ENCODE measurements at places on chromosomes 7 and 10.

- peak; percentile 25 for DNase-seq
Observed at GRCh38 chr10:71094712-71095390, 117.5 kb upstream of the UNC5B start.

GRCh38 chr10:127142136-127142535 lies 54.3 kb downstream of the INSYN2A start:
- no peak for DNase-seq

DNA sequence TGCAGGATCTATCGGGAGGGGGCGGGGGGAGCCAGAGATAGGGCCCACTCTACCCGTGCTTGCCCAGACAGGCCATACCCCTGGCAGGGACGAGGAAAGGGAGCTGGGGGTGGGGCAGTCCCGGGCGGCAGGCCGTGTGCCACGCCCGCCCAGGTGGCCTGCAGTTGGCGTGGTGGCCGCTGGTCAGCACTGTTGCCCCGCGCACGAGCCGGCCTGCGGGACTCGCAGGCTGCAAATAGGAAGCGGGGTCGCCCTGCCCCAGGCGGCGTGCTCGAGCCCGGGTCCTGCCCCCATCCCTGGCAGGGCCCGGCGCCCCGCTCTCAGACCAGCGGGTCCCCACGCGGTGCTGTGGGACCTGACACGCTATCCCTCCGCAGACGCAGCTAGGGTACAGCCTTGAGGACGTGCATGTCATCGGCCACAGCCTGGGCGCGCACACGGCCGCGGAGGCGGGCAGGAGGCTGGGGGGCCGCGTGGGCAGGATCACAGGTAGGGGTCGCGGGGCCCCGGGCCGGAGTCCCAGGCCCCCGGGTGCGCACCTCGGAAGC lies 6.7 kb downstream of the PNLIPRP2 start:
- no peak for DNase-seq

DNA sequence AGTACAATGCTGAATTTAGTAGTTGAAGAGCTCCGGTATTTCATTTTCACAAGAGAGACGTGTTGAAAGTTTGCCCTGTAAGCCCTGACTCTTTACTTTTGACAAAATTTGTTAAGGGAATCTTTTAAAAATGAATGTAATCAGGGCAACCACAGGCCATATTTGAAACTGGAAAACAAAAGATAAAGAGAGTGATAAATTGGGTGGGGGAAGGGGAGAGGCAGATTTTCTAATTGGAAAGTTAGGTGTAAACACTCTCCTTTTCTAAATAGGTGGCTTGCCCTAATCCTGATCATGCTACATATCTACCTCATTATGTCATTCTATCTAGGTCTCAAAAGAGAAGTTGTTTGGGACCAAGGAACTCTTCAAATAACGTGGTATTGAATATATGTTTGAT lies 90.7 kb downstream of the CABCOCO1 start:
- no peak for DNase-seq

DNA sequence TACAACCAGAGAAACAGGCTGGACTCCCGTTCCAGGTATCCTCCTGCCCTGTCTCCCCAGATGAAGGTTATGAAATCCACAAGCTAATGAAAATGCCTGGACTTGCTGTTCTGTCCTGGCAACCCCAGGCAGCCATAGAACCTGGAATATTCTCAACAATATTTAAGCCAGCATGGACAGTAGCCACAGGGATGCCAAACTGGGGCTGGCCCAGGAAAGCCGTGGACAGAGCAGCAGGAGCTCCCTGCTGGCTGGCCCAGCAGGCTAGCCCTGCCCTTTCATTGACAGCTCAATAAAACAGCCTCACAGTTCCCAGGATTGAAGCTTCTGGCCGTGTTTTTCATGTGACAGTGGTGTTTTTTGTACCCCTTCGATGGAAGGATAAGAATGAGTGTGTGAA lies 230.6 kb downstream of the BMPER start:
- no peak for DNase-seq

- DNase-seq: no peak
Observed at GRCh38 chr10:127410030-127410429, 139.1 kb upstream of the NPS start.

DNA sequence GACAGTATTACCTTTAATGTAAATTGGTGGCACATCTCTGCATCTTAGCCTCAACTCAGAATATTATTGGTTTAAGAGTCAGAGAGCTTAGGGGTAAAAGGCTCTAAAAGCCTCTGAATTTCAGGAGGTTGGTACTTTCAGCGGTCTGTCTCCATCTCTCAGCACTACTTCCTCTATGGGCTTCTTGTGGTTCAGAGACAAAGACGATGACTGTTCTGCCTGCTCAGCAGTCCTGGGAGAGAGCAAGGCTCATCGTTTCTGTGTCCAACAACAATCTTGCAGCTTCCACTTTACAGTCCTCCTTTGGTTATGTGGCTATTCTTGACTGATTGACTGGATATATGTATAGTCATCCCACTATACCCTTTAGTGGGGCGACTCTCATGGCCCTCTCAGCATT lies 394.7 kb downstream of the AUTS2 start:
- DNase-seq: no peak

DNA sequence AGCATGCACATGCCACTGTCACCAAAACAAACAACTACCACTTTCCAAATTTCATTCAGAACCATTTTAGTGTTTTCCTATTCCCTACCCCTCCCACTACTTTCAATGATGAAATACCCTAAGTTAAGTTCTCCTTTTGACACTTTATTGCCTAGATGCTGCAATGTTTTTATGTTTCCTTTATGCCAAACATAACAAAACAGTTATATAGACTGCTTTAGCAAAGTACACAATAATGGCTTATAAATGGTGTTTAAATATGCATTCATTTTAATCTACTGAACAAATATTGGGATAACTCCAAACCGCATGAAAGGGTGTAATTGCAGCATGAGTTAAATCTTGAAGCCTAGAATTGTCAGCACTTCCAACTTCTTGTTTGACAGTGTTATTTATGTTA lies 69.2 kb downstream of the PHYHIPL start:
- no peak for DNase-seq

DNA sequence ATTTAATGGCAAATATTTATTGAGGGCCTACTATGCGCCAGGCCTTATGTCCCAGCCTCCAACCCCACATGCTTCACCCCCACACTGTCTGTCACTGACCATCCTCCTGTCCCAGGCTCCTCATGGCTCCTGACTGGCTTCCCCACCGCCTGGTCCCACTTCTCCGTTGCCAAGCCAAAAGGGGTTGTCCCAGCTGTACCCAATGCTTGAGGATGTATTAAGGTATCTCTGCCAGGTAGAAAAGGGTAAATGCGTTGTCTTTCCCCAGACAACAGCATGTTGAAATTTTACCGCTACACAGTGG lies 168.8 kb upstream of the FRMD4A start:
- no peak for DNase-seq

- no peak for DNase-seq
Observed at GRCh38 chr7:31092606-31093005, 40.5 kb downstream of the ADCYAP1R1 start.

GRCh38 chr10:33674491-33674890 lies 340.0 kb upstream of the NRP1 start:
- no peak for DNase-seq

- DNase-seq: no peak
Observed at GRCh38 chr7:79552463-79552862, 99.0 kb upstream of the MAGI2 start.

DNA sequence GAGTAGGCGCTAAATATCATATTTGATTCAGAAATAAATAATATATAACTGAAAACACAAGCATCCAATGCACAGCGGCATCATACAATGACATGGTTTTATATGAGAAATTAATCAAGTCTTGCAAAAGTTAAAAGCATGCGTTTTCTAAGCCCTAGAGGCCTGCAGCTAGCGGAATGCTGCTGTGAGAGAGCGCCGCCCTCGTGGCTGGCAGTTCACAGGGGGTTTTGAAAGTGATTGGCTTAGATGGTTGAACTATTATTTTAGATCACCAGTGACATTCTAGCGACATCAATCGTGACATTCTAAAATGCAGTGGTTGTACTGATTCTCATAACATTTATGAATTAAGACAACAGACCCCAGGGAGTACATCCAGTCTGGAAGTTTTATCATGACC lies 235.2 kb upstream of the MGMT start:
- DNase-seq: no peak

GRCh38 chr10:88781206-88781605 lies 21.3 kb upstream of the LIPM start:
- DNase-seq: no peak

DNA sequence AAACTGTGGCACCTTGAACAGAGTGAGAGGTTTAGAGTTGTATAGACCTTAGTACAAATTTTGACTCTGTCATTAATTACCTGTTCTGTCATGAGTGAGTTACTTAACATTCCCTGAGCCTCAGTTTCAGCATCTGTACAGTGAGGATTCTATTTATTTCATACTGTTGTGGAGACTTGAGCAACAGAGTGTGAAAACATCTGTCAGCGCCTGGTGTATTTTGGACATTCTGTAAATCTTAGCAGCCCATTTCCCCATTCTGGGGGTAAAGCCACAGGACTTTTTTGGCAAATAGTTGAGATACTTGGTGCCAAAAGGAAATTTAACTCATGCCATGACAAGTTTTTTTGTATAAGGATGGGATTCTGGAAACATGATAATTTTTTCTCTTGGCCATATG lies 94.8 kb downstream of the AUTS2 start:
- no peak for DNase-seq

DNA sequence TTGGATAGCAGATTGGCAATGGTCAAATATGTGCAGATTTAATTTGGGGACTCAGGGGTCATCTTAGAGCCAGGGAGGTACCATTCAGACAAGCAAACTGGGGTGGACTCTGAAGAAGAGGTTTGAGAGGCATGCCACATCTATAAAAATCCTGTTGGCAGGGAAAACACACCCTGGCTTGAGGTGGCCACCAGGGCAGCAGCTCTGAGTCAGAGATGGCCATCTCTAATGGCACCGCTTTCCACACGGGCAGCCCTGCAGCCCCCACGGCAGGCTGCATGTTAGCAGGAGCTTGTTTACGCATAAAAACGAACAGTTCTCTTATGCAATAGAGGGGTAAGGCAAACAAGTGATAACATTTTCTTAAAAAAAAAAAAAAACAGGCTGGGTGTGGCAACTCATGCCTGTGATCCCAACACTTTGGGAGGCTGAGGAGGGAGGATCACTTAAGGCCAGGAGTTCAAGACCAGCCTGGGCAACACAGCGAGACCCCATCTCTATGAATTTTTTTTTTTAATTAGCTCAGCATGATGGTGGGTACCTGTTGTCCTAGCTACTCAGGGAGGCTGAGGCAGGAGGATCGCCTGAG lies 14.9 kb downstream of the DLG5 start:
- no peak for DNase-seq

- no peak for DNase-seq
Observed at GRCh38 chr10:91885362-91886079, 23.8 kb downstream of the FGFBP3 start.

DNA sequence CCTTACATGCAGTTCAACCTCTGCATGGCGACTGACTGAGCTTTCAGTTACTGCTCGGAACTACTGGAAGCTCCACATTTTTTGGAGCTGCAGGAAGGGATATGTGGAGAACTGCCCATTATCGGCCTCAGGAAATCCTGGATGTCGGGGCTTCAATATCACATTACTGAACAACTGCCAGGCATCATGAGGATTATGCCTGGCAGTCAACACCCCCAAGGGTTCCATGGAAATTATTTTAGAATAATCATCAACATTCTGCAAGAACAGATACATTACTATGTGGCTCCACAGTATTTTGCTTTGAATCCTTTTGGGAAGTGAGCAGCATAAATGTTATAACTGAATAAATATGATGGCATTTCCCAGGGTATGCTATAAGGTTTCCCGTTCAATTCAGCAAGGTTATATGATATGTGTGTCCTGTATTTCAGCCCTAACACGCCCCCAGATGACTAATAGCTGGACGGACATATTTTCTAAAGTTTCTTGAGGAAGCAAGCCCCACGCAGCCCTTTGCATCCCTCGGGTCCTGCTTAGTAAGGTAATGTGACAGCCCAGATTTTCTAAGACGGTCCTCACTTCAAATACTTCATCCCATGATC lies 53.0 kb upstream of the OPALIN start:
- no peak for DNase-seq

DNA sequence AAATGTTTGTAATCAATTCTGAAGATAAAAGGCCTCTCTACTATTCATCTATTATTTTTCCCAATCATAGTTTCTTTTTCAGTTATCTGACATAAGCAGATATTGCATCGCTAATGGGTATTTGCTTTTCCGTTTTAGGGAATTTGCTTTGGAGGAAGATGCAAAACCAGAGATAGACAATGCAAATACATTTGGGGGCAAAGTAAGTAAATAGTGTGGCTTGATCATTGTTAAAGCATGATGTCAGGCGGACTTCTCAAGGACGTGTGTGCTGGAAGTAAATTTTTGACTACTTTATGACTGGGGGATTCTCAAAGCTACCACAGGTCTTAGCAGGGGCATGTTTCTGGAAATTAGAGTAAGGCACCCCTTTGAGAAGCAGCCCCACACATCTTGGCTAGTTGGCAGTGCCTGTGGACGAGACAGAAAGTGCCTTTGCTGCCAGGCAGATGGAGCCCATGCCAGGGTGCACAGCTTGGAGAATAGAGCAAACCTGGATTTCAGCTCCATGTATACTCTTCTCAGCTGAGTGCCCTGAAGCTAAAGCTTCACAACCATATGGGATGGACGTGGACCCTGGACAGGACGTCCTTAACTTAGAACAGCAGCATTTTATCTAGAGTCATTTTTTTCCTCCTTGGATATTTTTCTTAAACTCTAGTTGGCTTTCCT lies 68.6 kb downstream of the SRI start:
- DNase-seq: no peak

DNA sequence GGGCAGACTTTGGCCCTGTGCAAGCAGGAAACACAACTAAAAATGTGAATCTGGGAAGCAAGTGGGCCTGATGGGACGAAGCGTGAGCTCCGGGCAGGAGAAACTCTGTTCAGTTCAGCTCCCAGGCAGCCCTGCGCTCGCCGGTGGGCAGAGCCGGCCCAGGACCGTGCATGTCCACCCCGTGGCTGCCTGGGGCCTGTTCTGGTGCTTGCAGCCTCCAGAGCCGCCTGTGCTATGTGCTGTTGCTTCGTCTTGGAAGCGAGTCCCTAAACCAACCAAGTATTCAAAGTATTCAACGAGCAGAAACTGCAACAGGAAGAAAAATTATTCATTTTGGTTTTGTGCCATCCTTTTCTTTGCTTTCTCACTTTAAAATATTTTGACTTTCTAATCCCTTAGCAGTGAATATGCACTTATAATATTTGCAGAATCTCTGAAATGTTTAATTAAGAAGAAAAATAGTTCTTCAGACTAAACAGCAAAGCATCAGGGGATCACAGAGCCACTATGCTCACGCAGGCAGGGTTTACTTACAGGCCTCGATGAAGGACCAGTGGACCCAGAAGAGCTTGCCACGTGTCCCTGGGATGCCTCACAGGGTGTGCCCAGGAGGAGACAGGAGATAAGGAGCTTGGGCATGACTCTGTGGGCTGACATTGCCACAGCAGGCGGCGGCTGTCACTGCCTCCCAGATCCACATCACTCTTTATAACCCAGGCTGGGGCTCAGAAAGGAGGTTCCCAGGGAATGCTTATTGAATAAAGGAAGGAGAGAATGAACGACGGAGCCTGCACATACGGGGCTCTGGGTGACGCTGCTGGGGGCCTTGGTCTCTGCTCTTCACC lies 45.6 kb downstream of the VIPR2 start:
- DNase-seq: no peak

Measured in stimulated activated CD8-positive, alpha-beta memory T cell treated with anti-CD3 and anti-CD28 coated beads, Interleukin-7, amount 100 ng/mL, for 48 hours (primary cell).